ENCODE measurements at places on chromosomes 11 and 22.

DNA sequence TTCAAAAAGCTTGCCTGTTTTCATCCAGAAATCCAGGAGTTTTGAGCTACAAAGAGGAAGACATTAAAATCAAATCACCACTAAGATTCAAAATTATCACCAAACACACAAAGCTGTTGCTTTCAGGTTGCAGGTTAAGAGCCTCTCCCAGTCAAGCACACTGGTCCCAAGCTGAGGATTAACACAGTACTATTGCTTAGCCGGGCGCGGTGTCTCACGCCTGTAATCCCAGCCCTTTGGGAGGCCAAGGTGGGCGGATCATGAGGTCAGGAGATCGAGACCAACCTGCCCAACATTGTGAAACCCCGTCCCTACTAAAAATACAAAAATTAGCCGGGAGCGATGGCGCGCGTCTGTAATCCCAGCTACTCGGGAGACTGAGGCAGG lies 1165.1 kb downstream of the LRRC4C start:
- no peak for DNase-seq

GRCh38 chr11:65225279-65226102 lies 36.3 kb upstream of the POLA2 start:
- DNase-seq: no peak

DNA sequence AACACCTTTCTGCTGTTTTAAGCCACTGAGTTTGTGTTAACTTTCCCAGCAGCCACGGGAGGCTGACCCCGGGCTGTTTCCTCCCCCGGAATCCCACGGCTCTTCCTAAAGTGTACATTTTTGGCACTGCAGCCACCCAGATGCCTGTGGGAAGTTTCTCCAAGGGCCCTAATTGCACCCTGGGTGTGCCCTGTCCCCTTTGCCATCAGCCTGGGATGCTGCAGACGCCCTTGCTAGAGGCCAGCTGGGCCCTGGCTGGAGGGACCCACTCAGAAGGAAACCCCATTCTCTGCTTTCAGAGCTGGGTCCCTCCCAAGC lies 883.3 kb downstream of the BRD1 start:
- DNase-seq: no peak

GRCh38 chr22:37025500-37026070 lies 6.0 kb downstream of the MPST start:
- DNase-seq: no peak

GRCh38 chr22:44753189-44754042 lies 1.0 kb downstream of the ARHGAP8 start:
- no peak for DNase-seq

GRCh38 chr11:35005141-35005780 lies 88.8 kb downstream of the PDHX start:
- DNase-seq: no peak

DNA sequence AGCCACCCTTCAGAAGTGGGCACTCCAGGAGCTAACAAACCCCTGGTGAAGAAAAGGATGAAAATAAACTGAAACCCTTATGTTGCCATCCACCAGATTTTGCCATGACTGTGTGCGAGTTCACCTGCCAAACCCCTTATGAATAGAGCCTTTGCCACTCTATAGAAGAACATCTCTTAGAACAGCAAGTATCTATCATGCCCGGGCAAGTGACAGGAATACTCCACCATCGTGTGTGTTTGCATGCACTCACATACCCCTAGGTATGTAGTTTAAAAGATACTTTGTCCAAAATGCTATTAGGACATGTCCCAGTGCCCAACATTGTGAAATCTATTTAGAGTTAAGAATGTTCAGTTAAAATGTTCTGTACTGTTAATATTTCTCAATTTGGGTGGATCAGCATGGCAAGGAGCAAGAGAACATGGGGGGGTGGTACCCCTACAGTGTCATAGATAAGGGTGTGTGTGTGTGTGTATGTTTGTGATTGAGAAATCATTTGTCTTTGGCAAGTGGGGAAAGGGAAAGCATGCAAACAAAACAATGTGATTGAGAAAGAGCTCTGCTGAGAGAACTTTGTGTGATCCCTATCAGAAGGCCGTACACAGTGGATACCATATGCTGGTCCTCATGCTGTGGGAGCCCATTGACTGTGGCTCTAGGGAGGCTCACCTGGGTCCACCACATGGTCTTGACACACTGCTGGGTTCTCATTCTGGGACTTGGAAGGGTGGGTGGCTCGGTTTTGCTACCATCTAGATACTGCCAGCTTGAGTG lies 94.9 kb downstream of the ZBTB16 start:
- no peak for DNase-seq

DNA sequence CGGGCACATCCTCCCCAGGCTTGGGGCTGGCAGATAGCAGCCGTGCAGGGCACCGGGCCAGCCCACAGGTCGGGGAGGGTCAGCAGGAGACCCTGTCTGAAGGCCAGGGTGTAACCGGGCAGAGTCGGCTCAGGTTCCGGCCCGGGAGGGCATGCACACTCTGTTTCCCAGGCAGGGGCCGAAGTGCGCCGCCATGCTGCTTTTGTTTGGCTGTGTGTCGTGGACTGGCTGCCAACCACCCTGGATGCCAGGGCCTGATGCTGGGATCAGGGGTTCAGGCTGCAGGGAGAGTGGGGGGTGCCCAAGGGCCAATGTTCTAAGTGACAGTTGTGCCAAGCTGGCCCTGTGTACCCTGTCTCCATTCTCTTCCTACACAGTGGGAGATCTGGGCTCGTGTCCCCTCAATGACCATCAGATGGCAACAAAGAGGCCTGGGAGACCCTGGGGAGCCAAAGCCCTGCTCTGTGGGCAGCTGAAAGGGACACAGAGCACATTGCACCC lies 120.9 kb upstream of the B3GAT1 start:
- no peak for DNase-seq

DNA sequence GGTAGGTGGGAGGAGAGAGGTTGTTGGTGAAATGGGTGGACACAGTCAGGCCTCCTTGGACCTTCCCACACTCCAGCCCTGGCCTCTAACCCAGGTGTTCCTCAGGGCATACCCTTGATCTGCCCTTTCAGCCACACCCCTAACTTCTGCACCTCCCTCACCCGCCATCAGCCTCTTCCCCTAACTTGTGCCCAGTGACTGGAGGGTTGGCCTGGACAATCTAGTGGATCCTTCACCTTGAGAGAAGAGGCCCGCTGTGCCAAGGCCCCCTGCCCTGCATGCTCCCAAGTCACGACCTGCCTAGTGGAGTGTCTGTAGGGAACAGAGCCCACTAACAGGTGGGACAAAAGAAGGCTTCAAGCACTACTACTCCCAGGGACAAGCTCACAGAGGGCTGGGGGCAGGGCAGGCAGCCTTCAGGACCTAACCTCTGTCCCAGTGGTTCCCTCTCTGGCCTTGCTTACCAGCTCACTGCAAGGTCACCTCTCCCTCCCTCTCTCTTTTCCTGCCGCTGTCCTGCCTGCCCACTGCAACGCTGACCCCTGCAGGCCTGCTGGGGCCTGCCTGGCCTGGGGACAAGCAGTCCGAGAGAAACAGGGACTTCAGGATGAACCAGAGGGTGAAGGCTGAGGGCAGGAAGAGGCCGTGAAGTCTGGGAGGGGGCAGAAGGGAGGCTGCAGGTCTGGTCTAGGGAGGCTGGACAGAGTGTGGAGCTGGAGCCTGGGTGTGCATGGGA lies 3.3 kb downstream of the SYT7 start:
- DNase-seq: no peak

DNA sequence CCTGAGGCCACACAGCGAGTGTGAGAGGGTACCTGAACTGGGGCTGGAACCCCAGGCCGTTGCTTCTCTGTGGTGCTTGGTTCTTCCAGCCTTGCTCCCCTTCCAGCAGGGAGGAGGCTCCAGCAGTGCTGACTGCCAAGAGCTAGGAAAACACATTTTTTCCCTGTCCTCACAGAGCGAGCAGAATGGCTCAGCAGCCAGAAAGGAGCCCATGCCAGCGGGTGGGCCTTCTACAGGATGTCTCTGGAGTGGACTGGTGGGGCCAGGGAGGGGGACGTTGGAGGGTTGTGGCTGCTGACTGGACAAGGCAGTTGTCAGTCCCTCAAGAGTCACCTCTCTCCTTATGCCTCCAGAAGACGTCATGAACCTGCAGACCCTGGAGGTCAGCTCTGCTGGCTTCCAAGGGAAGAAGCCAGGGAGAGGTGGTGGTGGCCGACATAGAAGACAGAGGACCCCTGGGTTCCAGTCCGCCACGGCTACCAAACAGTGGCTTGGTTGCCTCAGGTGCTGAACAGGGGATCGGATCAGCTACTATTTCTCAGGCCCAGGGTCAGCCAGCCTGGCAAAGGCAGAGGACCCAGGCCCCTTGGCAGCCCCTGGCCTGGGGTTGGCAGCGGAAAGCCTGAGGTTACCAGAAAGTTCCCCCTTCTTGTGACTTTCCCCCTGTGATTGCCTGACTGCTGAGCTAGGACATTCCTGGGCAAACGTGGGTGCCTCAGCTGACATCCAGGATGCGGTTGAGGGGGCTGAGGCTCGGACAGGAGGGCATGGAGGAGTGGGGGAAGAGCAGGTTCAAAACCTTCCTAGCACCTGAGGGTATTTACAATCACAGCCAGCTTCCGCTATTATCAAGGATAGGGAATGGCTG lies 3.7 kb downstream of the MAFF start:
- no peak for DNase-seq

DNA sequence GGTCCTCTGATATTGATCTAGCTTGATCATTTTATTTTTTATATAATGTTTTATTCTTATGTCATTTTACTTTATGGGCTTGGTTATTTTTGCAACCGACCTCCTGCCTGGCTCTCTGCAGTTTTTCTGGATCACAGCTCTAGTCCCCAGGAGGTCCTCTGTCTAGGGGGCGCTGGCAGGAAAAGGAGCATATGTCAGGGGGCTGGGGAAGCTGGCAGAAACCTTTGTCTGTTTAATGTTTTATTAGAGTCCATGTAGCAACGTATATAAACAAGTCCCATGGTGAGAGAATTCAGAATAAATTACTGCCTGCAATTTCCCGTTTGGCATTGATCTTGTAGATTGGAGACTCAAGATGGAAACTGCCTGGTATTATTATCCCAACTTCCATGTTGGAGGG lies 133.5 kb upstream of the ZBED5 start:
- DNase-seq: no peak

GRCh38 chr11:69131644-69132300 lies 24.0 kb upstream of the SMIM38 start:
- no peak for DNase-seq

GRCh38 chr11:27312110-27312509 lies 50.9 kb downstream of the CCDC34 start:
- no peak for DNase-seq

DNA sequence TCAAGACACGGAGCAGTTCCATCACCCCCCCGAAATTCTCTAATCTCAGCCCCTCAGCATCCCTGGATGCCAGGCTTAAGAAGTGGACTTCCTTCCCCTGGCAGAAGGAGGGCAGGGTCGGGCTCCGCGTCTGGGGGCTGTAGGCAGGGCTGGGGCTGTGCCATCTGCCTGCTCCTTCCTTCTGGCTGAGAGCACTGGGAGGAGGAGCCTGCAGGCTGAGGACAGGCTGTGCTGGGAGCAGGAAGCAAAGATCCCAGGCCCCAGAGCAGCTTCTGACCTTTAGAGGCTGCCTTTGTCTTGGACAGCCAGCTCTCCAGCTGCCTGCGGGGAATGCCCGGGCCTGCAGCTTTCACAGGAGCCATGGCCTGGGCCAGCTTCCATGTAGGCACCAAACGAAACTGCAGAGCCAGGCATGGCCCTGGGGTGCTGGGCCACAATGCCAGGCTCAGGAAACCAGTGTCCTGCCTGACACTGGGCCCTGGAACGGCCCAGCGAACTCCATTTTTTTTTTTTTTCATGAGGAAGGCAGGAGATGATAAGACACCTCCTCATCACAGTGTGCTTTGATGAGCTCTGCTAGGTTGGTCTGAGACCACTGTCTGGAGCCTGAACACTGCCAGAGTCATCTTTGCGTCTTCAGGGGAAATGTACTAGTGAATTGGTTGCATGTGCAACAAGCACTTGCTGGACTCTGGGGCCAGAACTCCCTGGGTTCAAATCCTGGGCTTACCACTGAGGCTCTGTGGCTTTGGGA lies 67.9 kb downstream of the MCM5 start:
- DNase-seq: no peak

DNA sequence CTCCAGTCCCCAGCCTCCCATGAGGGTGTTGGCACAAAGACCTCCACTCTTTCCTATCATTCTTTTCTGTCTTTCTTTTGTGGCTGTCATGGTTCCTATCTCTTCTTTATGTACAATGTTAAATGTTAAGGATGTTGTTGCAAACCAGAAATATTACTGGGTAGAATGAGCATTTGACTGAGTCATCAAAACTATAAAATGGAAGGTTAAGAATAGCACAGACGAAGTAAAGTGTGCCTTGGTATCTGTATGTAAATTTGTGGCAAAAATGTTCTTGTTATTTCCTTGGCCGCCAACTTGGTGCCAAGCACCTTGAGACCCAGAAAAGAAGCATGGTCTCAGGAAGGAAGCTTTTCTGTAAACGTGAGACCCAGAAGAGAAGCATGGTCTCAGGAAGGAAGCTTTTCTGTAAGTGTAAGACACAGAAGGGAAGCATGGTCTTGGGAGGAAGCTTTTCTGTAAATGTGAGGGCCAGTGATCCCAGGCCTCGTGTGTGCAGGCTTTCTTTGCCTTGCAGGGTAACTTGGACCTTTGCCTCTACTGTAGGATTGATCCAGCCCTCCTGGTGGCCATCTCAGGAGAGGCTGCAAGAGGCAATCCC lies 6.7 kb upstream of the PKP3 start:
- no peak for DNase-seq

DNA sequence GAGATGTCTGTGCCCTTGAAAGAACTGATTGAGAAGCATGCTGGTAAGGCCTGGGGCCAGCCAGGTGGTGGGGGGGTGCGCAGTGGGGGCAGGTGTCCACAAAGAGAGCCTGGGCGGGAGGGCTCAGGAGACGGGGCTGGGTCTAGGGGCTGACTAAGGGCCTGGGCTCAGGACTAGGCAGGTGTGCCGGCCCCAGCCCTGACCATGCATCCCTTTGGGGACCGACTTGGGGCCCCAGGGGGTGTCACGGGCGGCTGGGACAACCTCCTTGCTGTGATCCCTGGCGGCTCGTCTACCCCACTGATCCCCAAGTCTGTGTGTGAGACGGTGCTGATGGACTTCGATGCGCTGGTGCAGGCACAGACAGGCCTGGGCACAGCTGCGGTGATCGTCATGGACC lies 4.4 kb downstream of the NDUFV1 start:
- DNase-seq: no peak

DNA sequence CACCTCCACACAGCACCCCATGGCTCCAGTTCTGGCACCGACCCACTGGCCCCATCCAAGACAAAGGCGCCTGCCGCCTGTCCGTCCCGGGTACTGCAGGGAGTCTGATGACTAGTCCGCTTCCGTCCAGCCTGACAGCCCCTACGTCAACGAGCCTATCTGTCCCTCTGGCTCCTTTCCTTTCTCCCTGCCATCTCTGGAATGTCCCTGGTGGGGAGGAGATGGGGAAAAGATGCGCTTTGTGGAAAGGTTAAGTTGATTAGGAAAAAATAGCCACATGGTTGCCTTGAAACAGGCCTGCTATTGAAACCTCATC lies 10.4 kb downstream of the PDGFB start:
- DNase-seq: no peak

GRCh38 chr11:103690356-103690755 lies 346.1 kb upstream of the DDI1 start:
- no peak for DNase-seq

- no peak for DNase-seq
Observed at GRCh38 chr11:79113054-79113690, 327.7 kb downstream of the TENM4 start.

GRCh38 chr22:45579306-45579705 lies 76.6 kb downstream of the FBLN1 start:
- no peak for DNase-seq

- no peak for DNase-seq
Observed at GRCh38 chr11:76859708-76860227, 950 bp upstream of the ACER3 start.

GRCh38 chr11:128061281-128061871 lies 526.0 kb downstream of the ETS1 start:
- DNase-seq: no peak

- DNase-seq: no peak
Observed at GRCh38 chr22:41442240-41442792, 4.3 kb downstream of the TOB2 start.

Measured in stimulated activated CD8-positive, alpha-beta memory T cell treated with anti-CD3 and anti-CD28 coated beads, Interleukin-15, amount 100 ng/mL, for 4 hours (primary cell).